ENCODE measurements at places on chromosomes 6 and 20. TPM values are rescaled to one million over a fixed set of nuclear protein-coding genes. Genes with fewer than 3 reads are reported as not detected.

DNA sequence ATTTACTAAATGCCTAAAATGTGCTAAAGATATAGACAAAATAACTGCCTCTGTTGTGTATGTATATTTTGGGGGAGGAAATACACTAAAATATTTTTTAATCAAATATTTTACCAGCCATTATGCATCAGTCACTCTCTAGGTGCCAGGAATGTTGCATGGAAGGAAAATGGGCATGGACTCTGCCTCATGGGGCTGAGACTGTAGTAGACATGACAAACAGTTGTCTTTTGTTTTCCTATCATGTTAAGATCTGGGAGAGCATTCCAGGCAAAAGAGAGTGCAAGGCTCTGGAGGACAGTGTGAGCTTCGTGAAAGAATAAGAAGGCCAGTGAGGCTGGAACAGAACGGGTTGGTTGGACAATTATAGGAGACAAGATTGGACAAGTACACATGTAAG lies 26.5 kb downstream of the HLA-DOB start:
- DNase-seq = no peak

DNA sequence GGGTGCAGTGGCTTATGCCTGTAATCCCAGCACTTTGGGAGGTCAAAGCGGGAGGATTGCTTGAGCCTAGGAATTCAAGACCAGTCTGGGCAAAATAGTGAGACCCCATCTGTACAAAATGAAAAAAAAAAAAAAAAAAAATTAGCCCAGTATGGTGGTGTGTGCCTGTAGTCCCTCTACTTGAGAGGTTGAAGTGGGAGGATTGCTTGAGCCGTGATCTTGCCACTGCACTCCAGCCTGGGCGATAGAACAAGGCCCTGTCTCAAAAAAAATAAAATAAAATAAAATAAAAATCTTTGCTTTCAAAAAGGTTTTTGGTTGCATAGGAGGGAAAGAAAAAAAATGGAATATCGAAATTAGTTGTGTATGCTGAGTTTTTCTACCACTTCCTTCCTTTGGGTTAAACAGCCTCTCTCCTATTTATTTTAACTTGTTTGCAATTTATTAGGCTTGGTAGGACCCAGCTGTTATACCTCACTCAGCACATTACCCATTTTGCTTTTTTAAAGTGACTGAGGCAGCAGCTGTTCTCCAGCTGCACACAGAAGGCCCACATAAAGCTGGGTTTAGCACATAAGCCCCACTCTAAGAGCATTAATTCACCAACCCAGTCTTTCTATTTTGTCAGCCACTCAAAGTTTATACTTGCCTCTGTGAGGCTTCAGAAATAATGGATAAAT lies 152.3 kb downstream of the ZFAND3 start:
- DNase-seq = no peak

Gene WFDC5
- total RNA-seq = not detected

Gene PGC
- total RNA-seq = 0.63 TPM

- DNase-seq = no peak
These were observed 288.5 kb downstream of the PRL start for GRCh38 chr6:22008248-22008836.

- no peak for DNase-seq
These were observed 149.3 kb upstream of the FOXQ1 start for GRCh38 chr6:1162367-1163275.

- DNase-seq = no peak
These were observed 50.8 kb downstream of the GFOD1 start for GRCh38 chr6:13436399-13437217.

DNA sequence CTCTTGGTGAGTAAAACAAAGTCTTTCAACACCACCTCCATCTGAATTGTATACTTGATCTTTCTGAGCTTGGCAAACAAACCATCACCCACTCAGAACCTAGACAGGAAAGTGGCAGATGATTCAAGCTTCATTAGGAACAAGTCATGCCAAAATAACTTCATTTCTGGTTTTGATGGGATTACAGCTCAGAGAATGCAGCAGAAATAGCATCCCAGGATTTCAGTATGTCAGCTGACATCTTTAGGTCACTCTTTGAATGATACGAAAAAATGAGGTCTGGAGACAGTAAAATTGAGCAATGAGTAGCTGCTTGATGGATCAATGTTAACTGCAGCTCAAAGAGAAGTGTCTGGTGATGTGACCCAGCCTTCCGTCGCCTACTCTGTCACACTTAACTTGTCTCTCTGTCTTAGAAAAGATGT lies 92.4 kb downstream of the GJA10 start:
- DNase-seq = no peak

- no peak for DNase-seq
These were observed 466.3 kb upstream of the PLCB4 start for GRCh38 chr20:8602389-8603116.

DNA sequence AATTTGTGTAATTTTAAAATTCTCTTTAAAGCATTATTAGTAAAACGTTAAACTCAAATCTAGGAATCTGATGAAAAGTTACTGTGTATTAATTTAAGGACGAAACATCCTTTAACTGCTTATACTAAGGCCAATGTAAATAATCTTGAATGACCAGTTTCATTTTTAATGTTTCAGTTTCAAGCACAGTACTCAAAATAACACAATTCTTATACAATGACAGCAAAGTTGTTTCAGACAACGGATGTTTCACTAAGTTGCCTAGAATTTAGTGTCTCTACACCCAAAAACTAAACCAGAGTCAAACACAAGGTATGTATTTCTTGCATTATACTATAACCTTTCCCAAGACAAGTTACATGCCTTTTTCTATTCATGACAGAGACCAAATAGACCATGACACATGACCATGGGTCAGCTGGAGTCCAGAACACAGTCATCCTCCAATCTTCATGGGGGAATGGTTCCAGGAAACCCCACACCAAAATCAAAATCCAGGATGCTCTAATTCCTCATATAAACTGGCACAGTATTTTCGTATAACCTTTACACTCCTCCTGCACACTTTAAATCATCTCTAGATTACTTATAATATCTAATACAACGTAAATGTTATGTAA lies 7.7 kb downstream of the PHIP start:
- no peak for DNase-seq

DNA sequence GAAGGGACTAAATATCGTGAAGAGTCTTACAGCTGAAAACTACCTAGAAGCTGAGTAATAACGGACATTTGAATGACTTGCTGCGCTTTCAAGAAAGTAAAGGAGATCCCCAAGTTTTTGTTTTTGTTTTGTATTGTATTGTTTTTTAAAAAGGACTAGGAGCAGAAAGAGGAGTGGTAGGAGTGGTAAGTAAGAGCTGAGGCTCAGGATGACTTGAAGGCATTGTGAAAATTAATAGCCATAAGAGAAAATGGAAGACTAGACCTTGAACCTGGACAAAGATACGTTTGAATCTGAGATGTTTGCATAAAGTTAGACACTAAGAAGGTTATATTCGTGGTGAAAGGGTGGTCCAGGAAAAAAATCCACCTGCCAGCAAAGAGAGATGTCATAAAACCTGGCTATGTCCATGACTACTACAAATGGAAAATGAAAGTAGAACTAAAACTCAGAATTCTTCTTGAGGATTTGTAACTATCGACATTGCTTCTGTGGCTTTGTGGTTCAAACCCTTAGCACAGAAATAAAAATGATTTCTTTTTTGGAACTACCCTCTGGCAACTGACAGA lies 824.8 kb upstream of the FLRT3 start:
- no peak for DNase-seq
